ENCODE measurements at places on chromosomes 4 and X. TPM values are rescaled to one million over a fixed set of nuclear protein-coding genes. Genes with fewer than 3 reads are reported as not detected.
A peak's percentile ranks its signal among the peaks of the same experiment; 100 is the strongest.

GRCh38 chr4:51901363-51901762 is 58.4 kb downstream of the DCUN1D4 start:
- no peak for DNase-seq

DNA sequence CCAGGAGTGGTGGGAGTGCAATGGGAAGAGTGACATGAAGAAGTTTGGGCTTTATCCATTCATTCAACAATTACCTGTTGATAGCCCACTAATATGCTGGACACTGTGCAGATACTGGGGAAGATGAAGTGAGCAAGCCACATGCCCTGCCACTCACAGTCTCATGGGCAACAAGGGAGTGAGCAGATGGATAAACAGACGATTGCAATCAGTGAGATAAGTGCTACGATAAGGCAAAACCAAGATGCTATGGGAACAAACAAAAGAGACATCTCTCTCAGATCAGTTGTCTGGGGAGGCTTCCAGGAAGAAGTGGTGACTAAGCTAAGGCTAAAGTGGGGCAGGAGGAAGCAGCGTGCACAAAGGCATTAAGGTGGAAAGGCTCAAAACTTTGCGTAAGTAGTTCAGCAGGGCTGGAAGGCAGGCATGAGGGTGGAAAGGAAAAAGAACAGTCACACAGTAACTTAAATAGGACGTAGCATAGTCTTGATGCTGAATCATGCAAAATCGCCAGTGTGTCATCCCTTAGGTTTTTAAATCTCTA is 31.7 kb downstream of the GAB3 start:
- DNase-seq, result peak; percentile 22

DNA sequence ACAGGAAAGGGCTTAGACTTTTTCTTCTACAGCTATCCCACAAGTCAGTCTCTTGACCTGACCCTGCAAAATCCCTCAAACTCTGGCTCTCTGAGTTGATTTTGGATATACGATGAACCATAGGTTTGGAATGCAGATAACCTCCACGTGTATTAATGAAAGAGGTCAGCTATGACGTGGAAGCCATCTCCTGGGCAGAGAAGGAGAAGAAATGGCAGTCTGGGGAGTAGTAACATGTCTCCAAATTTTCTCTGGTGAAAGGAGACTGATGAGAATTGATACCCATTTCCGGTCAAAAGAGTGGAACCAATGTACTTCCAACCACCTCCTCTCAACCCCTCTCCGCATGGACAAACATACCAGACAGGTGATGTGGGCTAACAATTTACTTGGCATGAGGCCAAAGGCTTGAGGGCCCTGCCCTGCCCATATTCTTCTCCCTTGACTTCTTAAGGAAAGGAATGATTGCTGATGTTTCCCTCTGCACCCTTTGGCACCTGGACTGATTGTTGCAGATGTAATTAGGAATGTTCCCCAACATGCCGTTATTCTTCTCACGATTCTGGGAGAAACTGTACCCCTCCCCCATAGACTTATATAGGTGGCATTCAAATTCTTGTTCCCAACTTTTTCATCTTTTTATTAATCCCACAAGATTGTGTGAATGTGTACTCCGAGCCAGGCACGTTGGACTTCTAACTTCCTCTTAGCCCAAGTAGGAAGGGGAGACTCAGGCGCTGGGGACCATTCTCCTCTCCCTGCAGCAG is 580 bp upstream of the PLS3 start:
- DNase-seq, result no peak

Gene CXCL10
- 1.2 TPM for total RNA-seq

GRCh38 chr4:25986807-25987206 is 72.8 kb downstream of the SMIM20 start:
- no peak for DNase-seq

- DNase-seq, result no peak
Measured at GRCh38 chr4:176579226-176579625, 213.5 kb downstream of the VEGFC start.

Data from activated naive CD4-positive, alpha-beta T cell treated with anti-CD3 and anti-CD28 coated beads, Interleukin-2, amount 50 U/mL, for 72 hours (primary cell).